ENCODE measurements at places on chromosomes 3 and 15.

DNA sequence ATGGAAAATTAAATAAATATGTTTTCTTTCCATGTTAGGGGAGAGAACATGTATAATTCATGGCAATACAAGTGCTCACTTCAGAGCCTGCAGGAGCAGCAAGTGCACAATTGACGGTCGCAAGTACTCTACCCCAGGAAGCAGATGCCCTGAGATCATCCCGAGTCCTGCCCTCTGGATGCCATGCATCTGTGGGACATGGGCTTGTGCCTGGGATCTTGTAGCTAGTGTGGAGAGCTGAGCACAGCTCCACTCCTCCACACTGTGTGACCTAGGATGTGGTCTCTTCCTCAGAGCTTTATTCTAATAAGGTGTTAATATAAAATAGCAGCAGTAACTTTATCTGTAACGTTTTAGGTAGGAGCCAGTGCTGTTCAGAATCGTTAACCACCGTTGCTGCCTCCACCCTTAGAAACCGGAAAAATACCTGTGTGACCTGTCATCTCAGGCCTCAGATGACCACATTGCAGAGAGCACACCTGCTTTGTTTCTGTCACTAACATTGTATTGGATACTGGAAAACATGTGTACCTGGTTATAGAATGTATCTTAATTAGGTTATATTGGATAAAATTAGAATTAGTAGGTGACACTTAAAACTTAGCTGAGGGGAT is 105.0 kb upstream of the GOLGA6L6 start:
- DNase-seq = no peak

DNA sequence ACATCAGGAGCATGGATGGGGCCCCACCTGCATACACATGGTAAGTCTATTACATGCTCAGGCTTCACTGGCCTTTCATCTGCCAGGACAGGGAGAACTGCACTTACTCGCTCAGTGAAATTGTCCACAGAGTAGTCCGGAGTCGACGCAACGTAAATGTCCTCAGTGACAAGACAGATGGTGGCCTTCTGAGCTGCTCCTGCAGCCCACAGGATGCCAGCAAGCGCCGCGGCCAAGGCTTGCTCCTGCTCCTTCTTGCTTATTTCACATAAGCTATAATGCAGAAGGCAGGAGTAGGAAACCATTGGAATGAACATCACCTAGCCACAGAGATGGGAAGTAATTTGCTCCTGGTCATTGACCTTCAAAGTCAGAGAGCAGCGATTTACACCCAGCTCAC is 14.4 kb downstream of the MINDY4B start:
- no peak for DNase-seq

DNA sequence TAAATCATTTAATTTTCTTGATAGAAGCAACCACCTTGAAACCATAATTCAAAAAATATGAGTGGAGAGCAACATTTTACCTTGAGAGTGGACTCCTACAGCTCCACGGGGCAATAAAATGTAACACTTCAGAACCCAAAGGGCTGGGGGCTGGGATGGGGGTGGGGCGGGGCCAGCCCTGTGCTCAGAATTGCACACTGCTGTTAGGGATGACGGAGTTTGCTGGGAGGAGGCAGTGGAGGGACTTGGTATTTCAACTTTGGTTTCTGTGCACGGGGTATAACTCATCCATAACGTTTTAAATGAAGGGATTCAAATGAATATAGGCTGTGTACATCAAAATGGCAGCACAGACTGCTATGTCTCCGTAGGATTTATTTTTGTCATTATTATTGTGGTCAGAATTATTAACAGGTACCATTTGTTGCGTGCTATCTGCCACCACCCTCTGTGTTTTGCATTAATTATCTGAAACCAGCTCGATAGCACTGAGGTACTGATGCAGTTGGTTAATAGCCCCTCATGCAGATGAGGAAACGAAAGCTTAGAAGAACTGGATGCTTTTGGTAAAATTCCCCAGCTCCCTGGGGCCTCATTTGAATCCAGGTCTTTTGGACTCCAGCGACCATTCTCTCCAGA is 29.4 kb upstream of the WNT5A start:
- DNase-seq = no peak

DNA sequence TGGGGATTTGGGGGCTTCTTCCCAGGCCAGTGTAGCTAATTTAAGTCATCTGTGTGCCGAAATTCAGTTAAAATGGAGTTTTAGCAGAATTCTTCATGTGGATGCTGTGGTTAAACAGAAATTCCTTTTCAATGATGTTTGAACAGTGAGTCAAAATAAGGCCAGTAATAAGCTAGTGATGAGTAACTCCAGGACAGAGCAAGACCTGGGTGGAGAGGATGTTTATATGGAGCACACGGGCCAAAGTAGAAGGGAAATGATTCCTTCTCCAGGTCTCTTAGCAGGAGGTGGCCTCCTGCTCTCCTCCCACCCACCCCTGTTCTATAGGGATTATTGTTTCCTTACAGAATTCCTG is 31.9 kb upstream of the UACA start:
- peak; percentile 96 for DNase-seq

DNA sequence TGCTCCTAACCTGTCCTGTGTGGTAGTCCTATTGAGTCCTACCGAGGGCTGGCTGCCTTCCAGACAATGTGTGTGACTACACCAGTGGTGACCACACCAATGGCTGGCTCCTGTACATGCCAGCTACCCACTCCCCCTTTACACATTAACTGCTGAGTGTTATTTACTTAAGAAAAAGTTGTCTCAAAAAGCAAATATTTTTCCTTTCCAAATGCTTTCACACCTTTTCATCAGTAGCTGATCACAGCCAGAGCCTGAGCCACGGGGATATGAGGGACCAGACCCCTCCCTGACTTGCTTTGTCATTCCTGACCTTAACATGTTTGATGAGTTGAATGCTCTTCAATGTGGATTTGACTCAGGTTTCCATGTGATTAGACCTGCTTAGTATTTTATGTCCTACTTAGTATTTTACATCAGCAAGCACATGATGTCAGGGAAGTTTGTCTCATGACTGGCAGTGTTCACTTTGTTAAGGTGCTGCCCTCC is 29.6 kb upstream of the GREM1 start:
- peak; percentile 54 for DNase-seq

DNA sequence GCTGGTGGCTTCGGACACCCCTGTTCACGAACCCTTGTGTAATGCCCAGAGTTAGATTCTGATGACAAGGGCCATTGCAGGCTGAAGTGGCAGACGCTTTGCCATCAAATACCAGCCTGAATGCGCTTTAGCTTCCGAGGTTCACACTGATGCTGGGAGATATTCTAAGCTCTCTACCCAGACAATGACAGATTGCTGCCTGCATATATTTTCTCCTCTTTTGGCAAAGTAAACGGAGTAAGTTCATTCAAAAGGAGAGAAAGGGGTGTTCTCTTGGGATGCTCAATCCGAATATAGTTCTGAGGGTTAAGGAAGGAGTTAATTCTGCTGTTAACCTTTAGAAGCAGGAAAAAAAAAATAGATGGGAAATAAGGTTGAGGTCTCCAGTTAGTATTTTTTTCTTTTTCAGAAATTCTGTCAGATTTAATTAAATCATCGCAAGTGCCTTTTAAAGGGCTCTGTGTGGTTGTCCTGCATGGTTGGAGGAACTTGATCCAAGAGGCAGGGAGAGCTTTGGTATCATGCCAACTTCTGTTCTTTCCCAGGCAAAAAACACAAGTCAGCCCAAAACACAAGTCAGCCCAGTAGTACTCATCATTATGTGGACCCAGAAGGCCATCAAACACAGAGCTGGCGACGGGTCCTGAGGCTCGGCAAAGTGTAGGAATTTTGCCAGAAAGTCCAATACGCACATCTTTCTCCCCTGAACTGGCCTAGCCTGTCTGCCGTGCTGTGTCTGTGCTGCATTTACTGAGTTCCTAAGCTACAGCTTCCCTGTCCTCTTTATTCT is 70.9 kb upstream of the ST8SIA2 start:
- no peak for DNase-seq

DNA sequence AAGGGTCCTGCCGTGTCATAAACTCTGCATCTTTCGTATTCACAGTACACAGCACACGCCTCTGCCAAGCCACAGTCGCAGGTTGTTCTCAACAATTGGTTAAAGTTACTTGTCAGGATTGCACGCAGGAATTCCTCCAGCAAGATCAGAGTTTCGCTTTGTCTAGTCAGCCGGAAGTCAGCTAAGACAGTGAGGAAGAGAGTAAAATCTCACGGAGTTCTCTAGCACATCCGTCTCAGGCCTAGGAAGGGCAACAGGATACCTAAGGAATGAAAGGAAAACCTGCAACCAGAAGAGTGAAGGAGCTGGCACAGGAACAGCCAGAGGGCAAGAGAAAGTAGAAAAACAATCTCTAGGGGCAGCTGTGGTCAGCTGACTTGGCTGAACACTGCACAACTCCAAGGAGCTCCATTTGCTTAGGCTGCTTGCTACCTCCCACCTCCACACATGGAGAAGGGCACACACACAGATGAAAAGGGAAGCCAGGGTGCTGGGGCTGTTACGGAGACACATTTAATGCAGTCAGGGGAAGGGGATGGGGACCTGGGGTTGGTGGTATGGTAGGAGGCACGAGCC is 23.7 kb downstream of the RORA start:
- peak; percentile 61 for DNase-seq

DNA sequence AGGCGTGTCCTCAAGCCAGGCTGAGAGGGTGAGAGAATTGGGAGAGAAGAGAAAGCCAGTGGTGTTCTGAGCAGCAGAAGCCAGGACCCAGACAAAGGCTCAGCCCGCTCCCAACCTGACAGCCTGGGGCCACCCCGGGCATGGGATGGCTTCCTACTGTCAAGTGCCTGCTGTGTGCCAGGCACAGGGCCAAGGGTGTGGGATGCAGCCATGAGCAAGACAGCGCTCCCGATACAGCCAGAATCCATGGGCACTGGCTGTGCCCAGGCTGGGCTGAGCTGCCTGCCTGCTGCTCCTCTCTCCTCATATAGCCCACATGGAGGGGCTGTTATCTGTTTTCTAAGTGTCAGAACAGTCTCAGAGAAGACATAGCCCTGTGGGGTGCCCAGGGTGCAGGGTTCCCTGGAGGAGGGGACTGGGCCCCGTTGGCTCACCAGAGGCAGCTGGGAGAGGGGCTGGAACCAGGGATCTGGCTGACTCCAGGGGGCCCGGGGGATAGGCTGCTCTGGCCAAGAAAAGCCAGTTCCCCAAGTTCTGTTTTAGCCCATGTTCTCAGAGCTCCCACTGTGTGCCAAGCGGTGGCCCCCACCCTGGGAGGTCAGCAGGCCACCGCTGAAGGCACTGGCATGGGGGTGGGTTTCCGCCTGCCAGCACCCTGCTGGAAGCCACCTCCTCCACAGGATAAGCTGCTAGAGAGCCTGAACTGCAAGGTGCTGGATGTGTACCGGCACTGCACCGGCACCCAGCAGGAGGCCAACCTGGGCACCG is 39.0 kb downstream of the CFAP100 start:
- no peak for DNase-seq

DNA sequence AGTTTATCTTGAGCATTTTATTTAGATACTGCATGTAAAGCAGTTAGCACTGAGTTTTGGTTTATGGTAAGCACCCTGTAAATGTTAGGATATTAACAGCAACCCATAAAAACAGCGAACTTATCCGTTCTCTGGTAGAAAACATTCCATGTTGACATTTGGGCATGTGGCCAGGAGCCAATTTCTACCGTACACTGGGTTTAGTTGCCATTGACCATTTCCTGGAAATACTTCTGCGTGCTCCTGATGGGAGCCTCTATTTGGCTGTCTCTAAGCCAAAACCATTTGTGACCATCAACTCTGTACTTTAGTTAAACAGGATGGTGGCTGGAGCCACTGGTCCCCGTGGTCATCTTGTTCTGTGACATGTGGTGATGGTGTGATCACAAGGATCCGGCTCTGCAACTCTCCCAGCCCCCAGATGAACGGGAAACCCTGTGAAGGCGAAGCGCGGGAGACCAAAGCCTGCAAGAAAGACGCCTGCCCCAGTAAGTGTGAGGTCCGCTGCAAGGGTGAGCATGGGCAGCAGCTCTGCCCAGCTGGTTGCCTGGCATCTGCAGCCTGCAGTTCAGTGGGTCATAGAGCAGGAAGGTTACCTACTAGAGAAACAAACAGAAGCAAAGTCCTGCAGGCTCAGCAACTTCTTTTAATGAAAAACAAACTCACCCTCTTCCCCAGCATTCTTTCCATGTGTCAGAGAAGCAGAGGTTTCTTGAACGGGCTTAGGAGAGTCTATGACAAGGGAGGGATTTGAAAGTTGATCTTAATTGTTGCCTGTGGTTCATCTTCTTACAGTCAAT is 7.1 kb downstream of the THBS1 start:
- peak; percentile 40 for DNase-seq

DNA sequence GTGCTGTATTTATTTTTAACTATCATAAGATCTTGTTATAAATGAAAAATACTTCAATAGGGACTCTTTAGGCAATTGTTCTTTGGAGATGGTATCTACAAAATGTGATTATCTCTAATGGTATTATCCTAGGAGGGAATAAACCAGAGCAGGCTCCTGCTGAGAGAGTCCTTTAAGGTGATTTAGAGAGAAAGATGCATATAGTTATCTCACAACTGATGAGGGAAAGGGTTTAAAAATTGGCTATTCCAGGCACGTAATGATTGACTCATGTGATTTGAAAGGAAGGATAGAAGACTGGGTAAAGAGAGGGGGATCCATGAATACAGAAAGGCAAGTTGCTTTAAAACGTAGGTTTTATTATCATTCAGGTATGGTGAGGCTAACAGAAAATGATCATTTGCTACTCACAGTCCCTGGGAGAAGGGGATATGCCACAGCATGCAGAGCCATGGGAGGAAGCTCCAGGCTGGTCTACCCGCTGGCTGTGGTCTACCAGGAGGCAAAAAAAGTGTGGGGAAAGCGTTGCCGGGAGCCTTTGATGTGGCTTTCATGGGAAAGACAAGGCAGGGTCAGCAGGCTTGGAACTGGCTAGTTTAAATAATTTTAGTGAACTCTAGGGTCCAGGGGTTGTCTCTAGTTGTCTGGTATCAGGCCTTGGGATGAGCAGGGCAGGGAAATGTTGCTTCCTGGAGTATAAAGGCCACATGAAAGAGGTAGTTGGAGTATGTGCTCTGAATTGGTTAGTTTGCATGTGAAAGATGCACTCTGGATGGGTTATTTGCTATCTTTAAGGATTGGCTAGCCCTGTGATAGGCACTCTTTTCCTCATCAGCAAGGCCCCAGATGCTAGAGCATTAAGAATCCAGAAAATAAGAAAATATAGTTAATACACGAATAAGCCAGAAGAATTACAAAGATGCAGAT is 798.4 kb upstream of the GRM7 start:
- DNase-seq = no peak

Measured in choroid plexus epithelial cell (primary cell).